ENCODE measurements at places on chromosomes 3 and 15.

DNA sequence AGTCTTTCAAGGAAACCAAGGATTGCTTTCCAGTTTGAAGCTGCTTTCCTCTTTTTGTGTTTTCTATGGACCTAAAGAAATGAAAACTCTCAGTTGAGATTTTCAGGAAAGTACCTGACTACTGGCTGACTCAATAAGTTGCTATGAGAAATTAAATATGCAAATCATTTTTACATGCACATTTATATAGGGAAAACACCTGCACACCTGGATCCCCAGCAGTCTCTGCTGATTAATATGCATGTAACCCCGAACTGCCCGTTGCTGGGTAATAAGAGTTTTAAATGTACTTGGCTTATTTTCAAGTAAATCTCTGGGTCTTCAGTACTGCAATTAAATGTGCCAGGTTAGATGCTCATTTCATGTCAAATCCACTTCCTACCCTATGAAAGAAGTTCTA, 77.2 kb downstream of the KBTBD8 start:
- DNase-seq = no peak

- no peak for DNase-seq
These were observed 20.6 kb downstream of the SMARCC1 start for GRCh38 chr3:47761046-47761445.

- DNase-seq = no peak
These were observed 285.9 kb downstream of the XXYLT1 start for GRCh38 chr3:194985031-194985578.

GRCh38 chr3:52854013-52854412, 19.2 kb upstream of the MUSTN1 start:
- DNase-seq = no peak

- no peak for DNase-seq
These were observed 40.3 kb upstream of the ZCWPW2 start for GRCh38 chr3:28308196-28308595.

DNA sequence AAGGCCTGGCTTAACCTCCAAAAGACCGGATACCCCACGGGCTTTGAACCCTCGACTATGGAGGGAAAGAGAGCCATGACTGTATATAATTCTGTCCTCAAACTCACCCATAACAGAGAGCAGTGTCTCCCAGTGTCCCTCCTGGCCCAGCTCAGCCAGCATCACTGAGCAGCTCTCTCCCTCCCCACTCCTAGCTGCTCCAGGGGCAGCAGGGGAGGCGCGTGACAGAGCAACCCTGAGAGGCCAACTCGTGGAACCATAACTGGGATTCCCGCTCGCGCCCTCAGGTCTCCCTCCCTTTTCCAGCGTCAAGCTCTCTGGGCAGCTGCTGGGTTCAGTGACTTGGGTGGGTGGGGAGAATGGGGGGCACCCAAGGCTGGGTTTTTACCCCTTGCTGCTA, 561 bp upstream of the CPLX3 start:
- DNase-seq = no peak

DNA sequence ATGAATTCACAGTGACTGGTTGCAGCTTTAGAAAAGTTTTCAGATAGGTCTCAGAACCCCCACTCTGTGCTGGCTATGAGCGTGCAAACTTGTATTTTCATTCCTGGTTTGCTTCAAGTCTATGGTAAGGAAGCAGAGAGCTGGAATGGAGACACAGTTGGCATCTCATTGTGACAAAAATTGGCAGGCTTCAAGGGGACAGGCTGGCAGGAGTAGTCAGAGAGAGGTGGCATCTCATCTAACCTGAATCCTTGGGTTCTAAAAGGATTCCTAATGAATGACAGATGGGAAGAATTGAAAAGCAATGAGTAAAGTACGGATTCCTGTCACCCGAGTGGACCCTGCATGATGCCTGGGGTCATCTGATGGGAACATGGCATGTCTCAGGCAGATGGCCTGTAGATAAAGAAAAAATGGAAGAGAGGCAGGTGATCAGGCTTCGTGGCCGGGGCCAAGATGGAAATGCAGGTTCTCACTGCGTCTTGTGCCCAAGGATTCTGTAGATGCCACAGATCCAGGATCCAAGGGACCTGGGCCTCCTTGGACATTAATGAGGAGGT, 89.4 kb upstream of the ABHD17C start:
- DNase-seq = no peak

DNA sequence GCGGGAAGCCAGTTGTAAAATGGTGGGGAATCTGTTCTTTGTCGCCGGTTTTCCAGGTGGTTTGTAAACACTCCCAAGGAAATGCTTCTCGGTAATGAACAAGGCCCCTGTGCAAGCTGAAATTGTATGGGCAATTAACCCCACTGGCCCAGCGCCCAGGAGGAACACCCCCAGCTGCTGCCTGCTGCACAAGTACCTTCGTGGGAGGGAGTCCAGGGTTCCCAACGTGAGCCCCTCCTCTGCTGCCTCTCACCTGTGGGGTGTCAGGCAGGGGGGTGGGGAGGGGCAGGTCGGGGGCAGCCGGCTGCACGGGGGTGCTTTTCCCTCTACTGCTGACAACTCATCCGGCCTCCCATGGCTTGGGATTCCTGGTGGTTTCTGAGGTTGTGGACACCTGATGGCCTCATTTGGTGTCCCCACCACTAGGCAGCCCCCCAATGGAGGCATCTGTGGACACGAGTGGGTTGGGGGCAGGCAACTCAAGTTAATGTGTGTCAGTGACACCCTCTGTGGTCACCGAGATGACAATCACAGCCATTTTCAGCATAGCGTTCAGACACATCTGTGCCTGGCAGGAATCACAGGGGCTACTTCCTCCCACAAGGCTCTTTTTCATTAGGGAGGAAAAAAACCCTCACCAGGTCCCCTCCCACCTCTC, 35.6 kb upstream of the PRR23E start:
- no peak for DNase-seq

DNA sequence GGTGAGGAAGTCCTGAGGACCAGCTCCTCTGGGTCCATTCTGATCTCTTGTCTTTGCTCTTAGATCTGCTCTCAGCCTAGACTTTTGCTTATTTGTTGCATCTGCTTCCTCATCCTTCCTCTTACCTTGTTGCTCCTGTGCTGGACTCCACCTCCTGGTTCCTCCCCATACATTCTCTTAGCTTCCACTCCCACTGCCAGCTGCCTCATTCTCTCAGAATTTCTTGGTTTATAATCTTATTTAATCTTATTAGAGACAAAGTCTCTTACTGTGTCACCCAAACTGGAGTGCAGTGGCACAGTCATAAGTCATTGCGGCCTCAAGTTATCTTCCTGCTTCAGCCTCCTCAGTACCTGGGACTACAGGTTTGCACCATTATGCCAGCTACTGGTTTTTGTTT, 68.2 kb upstream of the PSMD6 start:
- no peak for DNase-seq

GRCh38 chr3:48157950-48158376, 30.3 kb downstream of the CDC25A start:
- DNase-seq = no peak

DNA sequence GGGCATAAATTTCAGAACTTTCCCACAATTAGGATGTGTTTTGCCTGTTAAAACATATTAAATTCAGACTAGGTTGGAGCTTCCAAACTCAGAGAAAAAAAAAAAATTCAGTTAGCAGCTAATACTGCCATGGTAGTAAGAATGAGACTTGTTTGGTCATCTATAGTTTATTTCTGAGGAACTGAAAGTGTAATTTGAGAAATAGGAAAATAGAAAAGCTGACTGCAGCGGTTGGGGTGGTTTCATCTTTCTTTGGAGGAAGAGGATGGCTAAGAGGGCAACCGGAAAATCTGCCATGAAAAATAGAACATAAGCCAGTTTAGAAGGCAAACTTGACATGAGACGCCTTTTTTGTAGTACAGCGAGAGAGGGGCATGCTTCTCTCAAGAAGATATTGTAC, 371.2 kb upstream of the ROBO2 start:
- DNase-seq = no peak

- DNase-seq = no peak
These were observed 227.5 kb upstream of the EPHA3 start for GRCh38 chr3:88879905-88880304.

- no peak for DNase-seq
These were observed 4.6 kb downstream of the OR5K3 start for GRCh38 chr3:98395101-98395500.

DNA sequence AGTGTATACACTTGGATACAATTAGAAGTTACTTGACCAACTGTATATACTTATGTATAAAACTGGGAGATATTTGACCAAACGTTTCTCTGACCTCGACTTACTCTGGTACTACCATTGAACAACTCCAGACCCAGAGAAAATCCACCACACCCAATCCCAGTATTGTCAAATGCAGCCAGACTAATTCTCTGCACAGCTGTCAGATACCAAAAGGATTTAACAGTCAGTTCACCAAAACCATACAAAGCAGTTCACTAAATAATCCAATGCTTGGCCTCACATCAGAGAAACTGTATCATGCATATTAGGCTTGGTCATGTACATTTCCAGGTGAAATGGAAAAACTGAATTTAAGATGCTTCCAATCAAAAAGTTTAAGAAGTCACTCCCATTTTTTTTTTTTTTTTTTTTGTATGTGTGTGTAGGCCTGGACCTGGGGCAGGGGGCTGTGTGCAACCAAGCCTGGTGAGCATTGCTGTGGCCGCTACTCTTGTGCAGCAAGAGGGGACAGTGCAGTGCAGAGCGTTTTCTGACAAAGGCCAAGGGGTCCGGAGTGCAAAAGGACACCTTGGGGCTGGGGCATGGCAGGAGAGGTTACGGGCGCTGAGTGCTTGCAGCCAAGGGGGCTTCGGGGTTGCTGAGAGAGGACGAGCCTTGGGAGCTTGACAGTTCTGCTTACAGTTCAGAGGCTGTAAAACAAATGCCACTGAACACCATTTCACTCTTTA, 1.4 kb downstream of the TOMM70 start:
- no peak for DNase-seq

DNA sequence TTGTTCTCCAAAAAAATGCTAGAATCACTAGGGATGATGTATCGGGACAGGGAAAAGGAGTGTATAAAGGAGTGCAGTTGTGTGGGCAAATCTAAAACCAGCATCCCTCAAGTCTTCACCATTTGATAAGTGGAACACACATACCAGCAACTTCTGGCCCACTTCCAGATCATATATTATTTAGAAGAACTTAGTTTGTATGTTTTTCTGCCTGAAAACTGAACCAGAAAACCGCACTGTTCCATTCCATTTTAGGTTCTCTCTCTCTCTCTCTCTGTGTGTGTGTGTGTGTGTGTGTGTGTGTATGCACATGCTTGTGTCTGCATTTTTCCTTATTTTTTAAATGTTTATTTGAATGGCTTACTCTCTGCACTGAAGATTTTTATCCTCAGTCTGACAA, 93.5 kb downstream of the SERPINI1 start:
- DNase-seq = no peak

GRCh38 chr3:64694114-64694513, 6.3 kb upstream of the ADAMTS9 start:
- DNase-seq = no peak

DNA sequence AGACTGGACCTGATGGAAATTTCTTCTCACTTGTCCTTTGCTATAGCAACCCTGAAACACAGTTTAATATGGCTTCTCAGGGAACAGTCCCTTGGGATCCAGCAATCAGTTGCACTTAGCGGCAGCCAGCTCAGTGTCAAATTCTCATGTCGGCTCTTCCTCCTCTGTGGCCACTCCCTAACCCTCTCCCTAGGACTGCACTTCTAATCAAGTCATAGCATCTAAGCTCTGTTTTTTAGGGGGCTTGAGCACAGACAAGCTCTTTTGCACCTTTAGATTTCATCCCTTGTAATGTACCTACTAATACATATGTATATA, 250.5 kb upstream of the TLE3 start:
- DNase-seq = no peak
